ENCODE measurements at places on chromosomes 3 and 15.
A peak's percentile ranks its signal among the peaks of the same experiment; 100 is the strongest.

DNA sequence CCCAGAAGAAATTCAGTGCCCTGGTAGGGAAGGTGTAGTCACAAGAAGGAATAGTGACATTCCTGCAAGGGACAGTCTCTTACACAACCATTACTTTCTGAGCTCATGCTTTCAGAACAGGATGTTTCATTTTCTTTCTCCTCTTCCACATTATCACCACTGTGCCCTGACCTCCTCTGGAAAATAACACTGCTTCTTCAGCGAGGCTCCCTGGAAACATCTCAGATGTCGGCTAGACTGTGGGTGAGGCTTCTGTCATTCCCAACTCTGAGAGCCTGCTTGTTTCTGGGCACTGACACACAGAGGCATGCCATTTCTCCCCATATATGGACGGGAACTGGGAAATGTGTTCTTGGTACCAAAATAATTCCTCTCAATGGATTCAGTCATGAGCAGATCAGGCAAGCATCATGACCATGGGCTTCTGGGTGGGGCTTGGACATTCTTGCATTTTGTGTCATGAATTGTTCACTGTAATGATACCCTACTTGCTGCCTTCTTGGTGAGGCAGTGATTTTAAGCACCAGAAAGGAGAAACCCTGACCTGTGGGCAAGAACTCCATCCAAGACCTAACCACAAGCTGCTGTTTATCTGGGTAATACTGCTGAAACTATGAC lies 14.3 kb upstream of the TNFAIP8L3 start:
- DNase-seq = no peak

DNA sequence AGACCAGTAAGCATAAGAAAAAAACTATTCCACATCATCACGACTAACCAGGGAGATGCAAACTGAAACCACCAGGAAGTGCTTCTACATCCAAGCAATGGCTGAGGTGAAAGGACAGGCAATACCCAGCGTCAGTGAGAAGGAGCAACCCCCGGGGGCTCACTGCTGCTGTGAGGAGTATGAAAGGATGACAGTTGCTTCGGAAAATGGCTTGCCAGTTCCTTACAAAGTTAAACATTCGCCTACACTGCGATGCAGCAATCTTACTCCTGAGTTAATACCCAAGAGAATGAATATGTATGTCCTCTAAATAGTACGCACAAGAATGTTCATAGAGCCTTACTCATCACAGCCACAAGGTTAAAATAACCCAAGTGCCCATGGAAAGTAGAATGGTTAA lies 13.3 kb upstream of the PLXNA1 start:
- DNase-seq = peak; percentile 2

DNA sequence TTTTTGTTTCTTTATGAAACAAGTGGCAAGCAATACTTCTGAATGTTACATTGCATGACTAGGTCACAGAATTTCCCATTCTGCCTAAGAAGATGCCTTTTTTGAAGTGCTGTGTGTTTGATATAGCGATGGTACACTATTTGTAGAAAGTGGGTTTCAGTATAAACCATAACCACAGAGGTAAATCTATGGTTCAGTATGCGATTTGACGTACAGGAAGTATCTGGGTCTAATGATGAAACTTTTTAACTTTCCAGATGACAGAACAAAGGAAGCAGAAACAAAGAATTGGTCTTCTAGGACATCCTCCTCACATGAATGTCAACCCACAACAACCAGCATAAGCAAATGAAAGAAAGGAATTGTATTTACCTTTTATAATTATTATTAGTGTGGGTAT lies 133.4 kb upstream of the BHLHE40 start:
- DNase-seq = no peak

DNA sequence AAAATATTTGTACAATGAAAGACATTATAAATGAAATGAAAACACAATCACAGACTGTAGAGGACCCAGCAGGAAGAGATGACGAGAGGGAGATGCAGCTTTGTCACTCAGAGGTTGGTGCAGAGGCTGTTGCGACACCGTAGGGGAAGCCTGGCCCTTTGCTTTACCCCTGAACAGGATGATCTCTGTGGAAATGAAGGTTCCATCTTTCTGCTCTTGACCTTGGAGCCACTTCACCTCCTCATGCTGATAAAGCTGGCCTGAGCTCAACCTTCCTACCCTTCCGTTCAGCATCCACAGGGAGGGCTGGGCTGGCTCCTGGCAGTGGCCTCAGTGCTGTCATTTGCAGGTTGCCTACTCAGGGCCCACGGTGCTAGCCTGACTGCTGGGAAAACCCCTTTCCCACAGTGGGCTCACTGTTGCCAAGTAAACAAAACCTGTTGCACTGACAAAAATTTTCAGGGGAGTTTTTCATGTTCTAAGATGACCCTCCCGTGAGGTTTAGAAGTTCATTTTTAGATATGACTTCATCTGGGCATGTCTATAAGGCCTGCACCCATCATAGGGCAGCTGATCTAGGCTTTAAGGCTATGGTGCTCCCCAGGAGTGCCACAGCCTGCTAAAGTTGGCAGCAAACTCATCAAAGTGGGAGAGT lies 3.0 kb upstream of the CD80 start:
- DNase-seq = no peak

DNA sequence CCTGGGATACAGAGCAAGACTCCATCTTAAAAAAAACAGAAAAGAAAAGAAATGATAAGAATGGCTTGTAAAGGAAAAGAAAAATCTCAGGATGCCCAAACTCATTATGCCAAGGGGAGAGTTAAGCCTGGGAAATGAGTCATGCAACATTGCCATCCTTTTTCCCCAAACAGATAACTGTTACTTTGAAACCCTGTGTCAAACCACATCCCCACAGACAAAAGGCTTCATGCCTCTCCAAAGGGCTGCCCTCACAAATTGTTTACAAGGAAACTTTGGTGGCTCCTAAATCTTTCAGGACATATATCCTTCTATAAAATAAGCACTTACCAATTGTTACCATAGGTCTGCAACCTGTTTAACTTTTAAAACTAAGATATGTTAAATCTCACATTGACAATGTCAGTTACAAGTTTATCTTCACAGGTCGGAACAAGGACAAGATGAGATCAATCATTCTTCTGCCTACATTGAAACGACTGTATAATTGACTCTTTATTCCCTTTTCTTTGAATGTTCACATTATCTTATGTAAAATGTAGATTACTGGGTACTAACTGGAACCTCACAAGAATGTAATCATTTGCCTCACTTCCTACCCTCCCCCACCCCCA lies 18.6 kb upstream of the SENP7 start:
- DNase-seq = no peak

DNA sequence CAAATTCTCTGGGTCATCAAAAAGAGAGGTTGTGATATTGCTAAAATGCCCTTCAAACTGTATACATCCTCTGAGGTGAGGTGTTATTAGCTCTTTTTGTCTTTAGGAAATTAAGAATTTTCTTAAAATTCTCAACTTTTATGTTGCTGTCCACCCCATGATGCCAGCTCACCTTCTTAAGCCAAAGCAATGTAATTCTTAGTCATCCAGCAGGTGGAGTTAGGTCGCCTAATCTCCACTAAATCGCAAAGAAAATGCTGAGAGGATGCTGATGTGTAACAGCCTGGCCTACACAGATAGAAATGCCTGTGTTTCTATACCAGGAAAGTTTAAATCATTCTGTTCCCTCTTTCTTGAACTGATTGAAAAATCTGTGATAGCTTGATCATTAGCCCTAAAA lies 770.2 kb upstream of the ALCAM start:
- peak; percentile 60 for DNase-seq

GRCh38 chr3:42123012-42123581 lies 31.9 kb downstream of the TRAK1 start:
- DNase-seq = no peak

- peak; percentile 46 for DNase-seq
Observed at GRCh38 chr3:32392536-32393302, 1.1 kb downstream of the CMTM7 start.

DNA sequence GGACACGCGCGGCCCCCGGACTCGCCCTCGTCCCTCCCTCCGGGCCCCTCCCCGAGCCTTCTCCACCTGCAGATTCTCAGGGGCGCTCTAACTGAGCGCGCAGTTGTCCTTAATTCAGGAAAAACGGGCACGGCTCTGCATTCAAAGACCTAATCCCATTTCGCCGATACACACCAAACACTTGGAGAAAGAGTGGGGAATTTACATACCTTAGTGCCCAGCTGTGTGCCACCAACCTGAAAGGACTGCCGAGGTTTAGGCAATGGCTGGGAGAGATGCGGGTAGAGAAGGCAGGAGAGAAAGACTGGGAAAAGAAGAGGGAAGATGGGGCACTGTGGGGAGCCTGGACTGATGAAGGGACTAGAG lies 21.8 kb downstream of the IGDCC3 start:
- DNase-seq = no peak

GRCh38 chr3:40593351-40593750 lies 68.6 kb downstream of the ZNF621 start:
- DNase-seq = peak; percentile 72

DNA sequence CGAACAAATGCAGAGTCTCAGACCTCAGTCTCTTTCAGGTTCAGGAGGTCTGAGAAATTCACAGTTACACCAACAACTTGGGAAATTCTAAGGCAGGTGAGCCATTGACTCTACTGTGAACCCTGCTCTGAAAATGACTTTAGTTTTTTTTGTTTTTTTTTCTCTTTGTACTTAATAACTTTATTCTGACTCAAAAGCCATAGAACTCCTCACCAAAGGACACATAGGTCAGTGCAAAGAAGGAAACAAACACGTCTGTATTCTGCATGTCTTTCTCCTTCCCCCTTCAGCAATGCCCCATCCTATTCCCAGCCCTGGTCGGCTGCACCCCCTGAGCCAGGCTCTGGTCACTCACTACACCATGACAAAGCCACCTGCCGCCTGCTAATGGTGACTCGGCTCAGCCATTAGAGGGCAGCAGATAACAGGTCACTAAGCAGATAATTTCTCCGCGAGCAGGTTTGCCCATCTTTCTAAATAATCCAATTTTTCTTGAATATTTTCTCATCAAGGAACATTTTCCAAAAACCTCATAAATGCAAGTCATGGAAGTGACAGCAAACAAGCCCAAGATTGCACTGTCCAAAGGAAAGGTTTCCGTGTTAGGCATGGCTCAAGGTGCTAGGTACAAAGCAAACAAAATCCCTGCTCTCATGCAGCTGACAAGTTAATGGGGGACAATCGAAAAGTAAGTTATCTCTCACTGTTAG lies 37.7 kb downstream of the TM4SF4 start:
- peak; percentile 43 for DNase-seq

GRCh38 chr3:156491192-156491591 lies 63.7 kb downstream of the SSR3 start:
- DNase-seq = no peak

GRCh38 chr15:88915354-88915753 lies 2.2 kb upstream of the MFGE8 start:
- DNase-seq = no peak

DNA sequence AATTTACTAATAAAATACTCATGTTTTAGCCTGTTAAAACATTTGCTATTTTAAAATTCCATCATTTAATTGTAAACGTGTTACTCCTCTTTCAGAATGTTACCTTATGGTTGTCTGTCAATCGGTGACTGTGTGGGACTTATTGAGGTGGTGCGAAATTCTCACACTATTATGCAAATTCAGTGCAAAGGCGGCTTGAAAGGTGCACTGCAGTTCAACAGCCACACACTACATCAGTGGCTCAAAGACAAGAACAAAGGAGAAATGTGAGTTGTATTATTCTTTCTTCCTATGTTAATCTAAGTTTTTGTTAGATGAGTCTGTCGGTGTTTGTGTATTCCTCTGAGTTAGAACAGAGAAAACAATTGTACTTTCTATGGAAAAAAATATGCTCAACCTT lies 21.7 kb downstream of the KCNMB3 start:
- no peak for DNase-seq

- peak; percentile 22 for DNase-seq
Observed at GRCh38 chr15:90086868-90087268, 15.4 kb downstream of the IDH2 start.

DNA sequence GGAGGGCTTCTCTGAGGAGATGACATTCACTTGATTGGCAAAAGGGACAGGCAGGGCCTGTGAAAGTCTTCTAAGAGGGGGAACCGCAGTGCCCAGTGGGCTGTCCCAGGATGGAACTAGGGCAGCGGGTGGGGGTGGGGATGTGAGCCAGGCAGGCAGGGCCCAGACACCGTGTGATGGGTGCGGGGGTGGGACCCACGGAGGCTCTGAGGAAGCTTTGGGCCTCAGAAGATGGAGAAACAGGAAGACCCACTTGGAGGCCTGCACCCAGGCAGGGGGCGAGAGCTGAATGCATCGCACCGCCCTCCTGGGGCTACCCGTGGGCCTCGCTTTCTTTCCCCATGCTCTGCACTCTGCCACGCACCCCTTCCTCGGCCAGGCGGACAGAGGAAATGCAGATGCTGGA lies 32.9 kb upstream of the ACAD9 start:
- DNase-seq = no peak

GRCh38 chr3:187288131-187288854 lies 3.2 kb downstream of the MASP1 start:
- no peak for DNase-seq

GRCh38 chr15:59307165-59307537 lies 65.5 kb downstream of the MYO1E start:
- no peak for DNase-seq

DNA sequence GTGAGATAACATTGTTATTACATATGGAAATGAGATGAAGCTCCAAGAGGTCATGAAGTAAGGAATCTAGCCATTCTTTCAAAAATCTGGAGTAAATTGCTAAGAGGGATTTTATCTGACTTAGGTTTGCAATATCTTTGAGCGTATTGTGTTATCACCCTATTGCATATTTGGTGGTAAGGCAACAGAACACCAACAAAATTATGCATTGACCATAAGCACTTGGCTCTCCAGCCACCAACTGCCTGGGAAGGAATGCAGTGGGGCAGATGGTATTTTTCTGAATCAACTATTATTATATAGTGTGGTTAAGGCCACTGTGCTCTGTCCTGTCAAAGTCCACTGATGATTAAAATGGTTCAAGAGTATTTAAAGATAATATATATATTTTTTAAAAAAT lies 287.9 kb upstream of the SEMA6D start:
- DNase-seq = no peak

- DNase-seq = peak; percentile 18
Observed at GRCh38 chr3:188196232-188196990, 42.5 kb downstream of the LPP start.

GRCh38 chr3:46847744-46848143 lies 15.5 kb downstream of the MYL3 start:
- no peak for DNase-seq
